ENCODE measurements at places on chromosomes 5 and 9.

DNA sequence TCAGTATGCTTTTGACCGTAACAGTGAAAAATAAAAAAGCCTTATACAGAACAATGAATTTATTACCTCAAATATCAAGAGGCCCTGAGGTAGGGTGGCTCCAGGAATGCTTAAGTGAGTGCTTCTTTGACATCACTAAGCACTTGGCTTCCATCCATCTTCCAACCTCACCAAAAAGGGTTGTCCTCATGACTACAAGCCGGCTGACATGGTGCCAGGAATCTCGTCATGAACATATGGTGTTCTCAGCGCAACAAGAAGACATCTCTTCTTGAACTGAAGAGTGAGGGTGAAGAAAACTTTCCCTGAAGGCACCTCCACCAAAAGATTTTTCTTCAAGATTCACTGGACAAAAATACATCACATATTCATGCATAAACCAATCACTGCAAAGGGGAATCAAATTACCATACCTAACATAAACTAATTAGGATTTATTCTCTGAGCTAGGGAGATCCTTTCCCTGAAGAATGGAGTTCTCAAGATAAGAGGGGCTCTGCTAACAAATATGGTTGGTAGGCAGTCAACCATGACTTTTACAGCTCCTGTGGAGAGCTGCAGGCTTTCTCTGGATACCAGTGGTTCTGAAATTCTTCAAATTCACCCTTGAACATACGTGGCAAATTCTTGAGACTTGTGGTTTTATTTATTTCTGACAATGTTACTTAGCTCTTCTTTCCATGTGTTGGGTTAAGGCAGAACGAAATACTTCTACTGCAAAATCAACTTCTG, 49.5 kb downstream of the AGXT2 start:
- no peak for DNase-seq

GRCh38 chr5:62477801-62478200, 65.2 kb downstream of the IPO11 start:
- no peak for DNase-seq

- DNase-seq, result no peak
These were observed 373.0 kb upstream of the MEF2C start for GRCh38 chr5:89255845-89256463.

DNA sequence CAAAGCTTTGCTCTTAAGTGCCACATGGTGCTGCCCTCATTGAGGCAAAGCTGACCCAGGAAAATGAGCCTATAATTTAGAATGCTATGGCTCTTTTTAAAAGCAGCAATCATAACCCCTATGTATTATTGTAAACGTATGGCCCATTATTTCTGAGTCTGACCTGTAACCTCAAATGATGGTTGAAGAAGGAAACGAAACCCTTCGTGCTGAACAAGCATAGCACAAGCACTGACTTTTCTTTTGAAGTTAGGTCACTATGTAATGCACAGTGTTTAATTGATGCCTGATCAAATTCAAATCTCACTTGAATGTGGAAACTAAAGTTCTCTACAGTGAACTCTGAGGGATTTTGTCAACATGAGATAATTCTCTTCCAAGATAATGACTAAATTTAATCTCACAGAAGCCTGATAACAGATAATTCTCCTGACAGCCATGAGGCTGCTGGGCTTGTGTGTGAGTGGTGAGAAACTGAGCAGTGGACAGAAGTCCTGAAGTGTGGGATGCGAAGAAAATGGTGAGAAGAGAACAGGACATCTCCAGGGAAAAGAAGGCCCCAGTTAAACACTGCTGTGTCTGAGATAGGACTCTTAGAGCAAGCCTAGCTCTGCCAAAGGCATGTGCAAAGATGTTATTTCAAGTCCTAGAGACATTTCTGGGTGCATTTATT, 226.9 kb downstream of the MAN2A1 start:
- no peak for DNase-seq

DNA sequence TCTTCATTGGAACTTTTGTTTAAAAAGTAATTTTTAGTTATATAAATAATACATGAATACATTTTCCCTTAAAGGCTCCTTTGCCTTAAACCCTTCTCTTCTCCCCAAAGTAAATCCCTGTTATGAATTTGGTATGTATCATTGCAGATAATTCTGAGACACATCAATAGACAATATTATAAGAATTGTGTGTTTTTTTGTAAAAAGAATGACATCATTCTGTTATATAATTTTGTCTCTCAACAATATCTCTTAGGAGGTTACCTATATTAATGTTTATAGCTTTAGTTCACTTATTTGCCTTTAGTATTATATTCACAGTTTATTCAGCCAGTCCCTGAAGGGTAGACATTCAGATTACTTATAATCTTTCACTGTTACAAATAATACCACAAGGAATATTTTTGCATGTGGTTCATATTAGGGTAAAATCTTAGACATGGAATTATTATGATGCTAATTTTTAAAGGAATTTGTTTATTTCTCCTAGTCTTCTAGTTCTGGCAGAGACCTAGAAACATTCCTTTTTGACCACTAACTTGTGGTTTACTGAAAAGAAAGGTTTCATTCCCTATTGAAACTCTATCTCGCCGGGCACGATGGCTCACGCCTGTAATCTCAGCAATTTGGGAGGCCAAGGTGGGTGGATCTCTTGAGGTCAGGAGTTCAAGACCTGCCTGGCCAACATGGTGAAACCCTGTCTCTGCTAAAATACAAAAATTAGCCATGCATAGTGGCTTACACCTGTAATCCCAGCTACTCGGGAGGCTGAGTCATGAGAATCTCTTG, 105.6 kb downstream of the KCTD16 start:
- no peak for DNase-seq

GRCh38 chr9:103242025-103242424, 246.9 kb downstream of the CYLC2 start:
- DNase-seq, result no peak

GRCh38 chr5:54704333-54704732, 186.8 kb downstream of the SNX18 start:
- DNase-seq, result no peak

Data from GF-D8 (cell line).